Pancreas (tissue), 10 donors: ENCODE measurements at places on chromosomes 6 and 20. TPM values are rescaled to one million over a fixed set of nuclear protein-coding genes. Genes with fewer than 3 reads are reported as not detected.
A peak's percentile ranks its signal among the peaks of the same experiment; 100 is the strongest.

DDX43 gene
- polyA plus RNA-seq = 0.95 TPM

LY6G6D gene
- polyA plus RNA-seq = not detected

- no peak overlapping the region for H3K27ac ChIP-seq
- DNase-seq = no peak
- peak overlapping the region; percentile 28 for H3K4me3 ChIP-seq
- H3K4me1 ChIP-seq = peaks cover 11% of the 10 kb centered on the region
- H3K36me3 ChIP-seq = no peaks in the 10 kb centered on the region
Measured at GRCh38 chr20:63831646-63831992, 555 bp upstream of the ZBTB46 start.

DNA sequence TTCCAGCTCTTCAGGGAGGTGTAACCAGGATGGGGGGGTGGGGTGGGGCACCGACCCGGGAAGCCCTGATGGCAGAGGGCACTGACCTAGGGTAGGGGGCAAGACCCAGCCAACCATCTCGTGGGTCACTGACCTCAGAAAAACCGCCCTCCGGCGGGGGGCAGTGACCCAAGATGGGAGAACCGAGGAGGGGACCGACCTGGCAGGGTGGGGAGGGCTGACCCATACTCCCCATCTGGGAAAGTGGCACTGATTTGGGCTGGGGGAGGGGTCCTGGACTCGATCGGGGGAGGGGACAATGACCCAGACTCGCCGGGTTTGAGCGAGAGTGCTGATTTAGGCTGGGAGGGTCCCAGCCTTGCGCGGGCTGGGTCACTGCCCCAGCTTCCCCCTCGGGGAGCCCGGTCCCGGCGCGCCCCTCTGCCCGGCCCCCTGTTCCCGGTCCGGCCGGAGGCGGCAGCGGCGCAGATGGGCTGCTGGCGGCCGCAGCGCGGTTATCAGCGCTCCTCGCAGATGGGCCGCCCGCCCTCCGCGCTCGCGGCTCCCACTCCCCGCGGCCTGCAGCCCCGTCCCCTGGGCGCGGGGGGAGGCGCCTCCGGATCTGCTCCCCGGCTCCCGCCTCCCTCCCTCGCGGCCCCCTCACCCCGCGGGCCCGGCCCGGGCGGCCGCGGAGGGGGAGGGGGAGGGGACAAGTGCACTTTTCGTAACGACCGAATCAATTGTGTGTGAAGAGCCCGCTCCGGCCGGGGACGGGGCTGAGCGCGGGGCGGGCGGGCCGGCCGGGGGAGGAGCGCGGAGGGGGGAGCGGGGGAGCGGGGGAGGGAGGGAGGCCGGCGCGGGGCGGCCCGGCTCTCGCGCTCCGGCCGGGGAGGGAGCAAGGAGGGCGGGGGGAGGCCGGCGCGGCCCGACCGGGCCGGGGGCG is 2.2 kb downstream of the NOL4L start:
- peak overlapping the region; percentile 43 for H3K4me3 ChIP-seq
- DNase-seq = no peak
